Retinal pigment epithelial cell (primary cell): ENCODE measurements at places on chromosomes 16 and 17.

DNA sequence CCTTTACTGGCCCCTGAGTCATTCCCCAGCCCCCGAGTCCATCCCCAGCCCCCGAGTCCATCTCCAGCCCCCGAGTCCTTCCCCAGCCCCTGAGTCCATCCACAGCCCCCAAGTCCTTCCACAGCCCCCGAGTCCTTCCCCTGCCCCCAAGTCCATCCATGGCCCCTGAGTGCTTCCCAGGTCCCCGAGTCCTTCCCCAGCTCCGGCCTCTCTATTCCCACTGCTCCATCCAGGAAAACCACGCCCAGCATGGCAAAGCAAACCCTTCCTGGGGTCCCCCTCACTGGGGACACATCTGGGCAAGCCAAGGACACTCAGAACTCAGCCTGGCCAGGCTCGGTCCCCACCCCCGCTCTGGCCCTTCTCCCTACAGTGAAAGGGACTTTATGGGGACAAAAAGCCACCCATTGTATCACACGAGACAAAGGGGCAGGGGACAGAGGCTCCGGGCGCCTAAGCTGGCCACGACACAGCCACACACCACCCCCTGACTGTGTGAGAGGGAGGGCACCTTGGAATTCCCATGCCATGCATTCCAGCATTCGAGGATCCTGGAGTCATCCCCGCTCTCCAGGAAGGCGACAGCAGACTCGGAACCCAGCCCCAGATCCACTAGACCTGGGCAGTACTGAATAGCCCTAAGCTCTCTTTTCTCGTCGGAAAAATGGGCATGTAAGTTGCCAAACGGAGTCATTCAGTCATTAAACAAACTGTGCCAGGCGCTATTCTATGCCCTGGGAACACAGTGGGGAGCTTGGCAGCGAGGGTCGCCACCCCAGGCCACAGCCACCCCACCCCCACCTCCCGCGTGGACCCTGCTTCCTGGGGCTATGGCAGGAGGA, 14.0 kb downstream of the PLLP start:
- DNase-seq = no peak

DNA sequence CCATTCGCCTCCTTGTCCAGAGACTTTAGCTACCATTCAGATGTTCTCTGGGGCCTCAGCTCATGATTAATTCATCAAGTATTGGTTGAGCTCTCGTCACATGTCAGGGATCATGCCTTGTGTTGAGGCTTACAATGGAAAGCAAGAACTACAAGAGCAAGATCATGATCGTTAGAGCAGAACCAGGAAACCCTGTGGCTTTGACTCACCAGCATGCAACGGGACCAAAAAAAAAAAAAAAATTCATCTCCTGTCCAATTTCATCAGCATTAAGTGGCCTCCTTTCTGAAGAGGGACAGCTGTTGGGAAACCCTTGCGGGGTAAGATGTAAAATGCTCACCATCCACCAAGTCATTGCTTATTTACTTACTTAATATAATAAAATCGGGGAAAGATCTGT, 12.1 kb upstream of the USP10 start:
- DNase-seq = peak; percentile 82

- no peak for DNase-seq
These were observed 332.0 kb upstream of the MAF start for GRCh38 chr16:79932572-79932971.

- no peak for DNase-seq
These were observed 19.8 kb downstream of the MPG start for GRCh38 chr16:97822-98221.

- no peak for DNase-seq
These were observed 131.8 kb downstream of the IRX5 start for GRCh38 chr16:55062442-55062841.

- DNase-seq = no peak
These were observed 152.6 kb downstream of the MAP2K6 start for GRCh38 chr17:69567130-69567529.

- no peak for DNase-seq
These were observed 43.7 kb upstream of the TNRC6A start for GRCh38 chr16:24685539-24686432.

DNA sequence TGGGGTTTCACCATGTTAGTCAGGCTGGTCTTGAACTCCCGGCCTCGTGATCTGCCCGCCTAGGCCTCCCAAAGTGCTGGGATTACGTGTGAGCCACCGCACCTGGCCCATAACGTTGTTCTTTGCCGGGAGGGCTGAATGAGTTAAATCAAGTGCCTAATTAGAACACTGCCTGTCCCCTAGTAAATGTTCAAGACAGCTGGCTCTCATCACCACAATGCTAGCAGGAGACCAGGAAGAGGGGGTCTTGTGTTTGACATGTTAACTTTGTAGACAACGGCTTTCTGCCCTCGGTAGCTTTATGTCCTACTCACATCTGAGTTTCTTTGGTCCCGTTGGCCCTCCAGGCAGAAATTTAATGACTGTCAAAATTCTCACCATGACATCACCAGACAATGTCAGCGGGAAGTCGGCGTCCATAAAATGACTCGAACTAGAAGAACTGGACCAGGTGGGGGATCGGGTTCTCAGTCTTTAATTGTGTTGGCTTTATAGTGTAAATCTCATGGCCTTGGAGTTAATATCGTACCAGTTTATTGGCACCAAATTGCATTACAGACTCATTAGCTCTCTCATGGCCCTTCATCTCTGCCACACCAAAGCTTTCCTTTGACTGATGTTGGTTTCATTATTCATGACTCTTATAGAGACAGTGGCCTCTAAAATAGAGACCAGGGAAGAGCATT, 11.4 kb upstream of the ITPRIPL2 start:
- DNase-seq = no peak

- no peak for DNase-seq
These were observed 20.5 kb downstream of the NSRP1 start for GRCh38 chr17:30137158-30137557.

- DNase-seq = no peak
These were observed 204.2 kb downstream of the NTN1 start for GRCh38 chr17:9225305-9226101.

GRCh38 chr16:61885343-61885742, 150.9 kb downstream of the CDH8 start:
- DNase-seq = no peak

DNA sequence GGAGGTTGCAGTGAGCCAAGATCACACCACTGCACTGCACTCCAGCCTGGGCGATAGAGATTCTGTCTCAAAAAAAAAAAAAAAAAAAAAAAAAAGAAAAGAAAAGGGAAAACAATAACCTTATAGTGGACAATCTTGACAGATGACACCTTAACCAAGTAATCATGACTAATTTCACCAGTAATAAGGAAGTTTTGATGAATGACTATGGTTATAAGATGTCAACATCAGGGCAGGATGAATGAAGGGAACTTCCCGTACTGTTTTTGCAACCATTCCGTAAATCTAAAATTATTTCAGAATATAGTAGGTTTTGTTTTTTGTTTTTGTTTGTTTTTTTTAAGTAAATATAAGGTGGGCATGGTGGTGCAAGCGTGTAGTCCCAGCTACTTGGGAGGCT, 23.0 kb downstream of the GSPT1 start:
- no peak for DNase-seq

DNA sequence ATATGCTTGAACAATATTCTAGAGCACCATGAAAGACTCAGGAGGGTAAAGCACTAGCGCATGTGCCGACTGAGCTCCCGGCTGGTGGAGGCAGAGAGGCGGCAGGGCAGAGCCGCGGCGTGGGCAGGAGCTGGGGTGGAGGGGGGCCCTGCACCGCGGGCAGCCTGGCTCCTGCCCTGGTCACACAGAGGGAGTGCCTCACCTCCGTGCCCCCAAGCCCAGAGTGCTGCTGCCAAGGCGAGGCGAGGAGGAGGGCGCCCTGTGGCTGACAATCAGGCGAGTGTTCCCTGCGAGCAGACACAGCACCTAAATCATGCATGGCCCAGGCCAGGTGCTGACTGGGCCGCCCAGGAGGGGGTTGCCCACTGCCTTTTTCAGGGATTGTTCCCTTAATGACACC, 105.8 kb upstream of the TNRC6C start:
- DNase-seq = no peak

DNA sequence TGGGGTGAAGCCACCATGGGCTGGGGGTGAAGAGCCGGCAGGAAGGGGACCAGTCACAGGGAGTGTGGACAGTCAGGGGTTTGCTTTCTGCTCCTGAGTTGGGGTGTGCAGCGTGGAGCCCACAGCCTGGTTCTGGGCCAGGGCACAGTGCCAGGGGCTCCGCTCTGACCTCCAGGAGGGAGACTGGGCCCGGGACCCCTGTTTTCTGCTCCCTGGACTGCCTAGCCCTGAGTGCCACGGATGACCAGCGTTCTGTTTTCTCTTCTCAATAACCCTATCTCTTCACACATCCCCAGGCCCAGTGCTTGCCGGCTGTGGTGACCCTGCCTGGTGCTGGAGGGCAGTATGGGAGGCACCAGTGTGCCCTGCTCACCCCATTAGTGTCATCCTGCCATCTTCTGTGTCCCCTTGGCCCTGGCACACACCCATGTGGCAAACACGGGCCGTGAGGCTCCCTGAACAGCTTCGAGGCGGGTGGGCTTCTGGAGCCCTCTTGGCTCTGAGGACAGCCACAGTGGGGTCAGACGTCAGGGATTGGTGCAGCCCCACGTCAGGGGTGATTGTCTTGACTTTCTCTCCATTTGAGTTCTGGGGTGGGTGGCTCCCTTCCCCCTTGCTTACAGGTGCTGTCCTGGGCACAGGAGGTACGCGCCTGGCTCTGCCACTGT, 1.1 kb downstream of the CEMP1 start:
- DNase-seq = no peak

GRCh38 chr17:27502526-27503324, 46.5 kb downstream of the KSR1 start:
- DNase-seq = peak; percentile 67

DNA sequence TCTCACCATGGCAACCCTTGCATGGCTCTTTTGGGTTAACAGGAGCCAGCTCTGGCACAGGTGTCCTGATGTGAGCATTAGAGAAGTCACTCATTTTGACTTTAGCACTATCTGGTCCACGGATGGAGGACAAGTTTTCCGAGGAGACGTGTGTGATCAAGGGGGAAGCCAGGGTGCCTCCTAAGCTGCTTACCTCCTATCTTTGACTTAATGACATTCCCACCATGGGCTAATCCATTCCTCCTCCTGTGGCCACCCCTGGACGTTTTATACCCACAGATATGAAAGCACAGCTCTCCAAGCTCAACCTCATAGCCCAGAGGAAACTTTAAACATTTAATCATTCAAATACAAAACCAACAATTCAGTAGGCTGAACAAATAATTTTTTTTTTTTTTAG, 18.8 kb downstream of the MPP2 start:
- DNase-seq = no peak

DNA sequence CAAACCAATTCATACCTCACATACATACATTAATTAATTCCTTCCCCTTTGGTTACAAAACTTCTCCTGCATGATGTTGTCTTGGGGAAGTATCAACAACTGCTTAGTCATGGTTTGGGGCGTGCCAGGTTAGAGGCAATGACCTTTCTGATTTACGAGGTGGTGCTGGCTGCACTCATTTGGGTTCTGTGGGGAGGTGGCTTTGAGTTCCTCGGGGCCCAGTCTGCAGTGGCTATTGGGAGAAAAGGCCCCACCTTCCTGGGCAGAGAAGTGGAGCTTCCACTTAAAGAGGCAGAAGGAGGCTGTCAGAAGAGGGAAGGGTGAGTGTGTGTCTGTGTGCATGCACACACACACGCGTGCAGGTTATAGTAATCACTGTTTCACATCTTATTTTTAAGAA, 10.2 kb upstream of the ETV4 start:
- no peak for DNase-seq

DNA sequence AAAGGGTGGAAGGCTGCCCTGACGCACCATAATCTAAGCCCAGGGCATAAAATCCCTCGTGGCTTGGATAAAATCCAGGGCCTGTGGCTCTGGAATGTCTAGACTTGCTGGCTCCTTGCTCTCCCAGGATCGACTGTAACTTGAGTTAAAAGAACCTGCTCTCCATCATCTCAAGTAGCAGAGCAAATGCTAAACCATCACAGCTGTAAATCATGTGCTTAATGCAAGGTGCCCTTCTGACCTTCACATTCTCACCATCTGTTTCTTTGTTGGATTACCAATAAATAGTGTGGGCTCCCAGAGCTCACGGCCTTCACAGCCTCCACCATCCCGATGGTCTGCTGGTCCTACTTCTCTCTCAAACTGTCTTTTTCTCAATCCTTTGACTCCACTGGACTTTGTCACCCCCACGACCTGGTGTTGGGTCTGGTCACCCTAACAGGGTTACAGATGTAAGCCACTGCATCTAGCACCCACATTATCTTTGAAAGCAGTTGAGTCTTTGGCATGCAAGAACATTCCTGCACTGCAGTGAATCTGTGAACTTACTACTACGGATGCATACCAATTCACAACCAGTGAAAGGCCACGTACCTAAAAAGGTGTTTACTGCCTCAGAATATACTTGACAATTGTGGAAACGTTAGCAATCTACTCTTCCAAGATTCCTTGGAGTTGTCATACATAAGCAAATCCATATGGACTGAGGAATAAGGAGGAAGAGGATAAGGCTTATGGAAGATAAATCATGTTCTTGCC, 15.3 kb downstream of the RSL1D1 start:
- DNase-seq = peak; percentile 28

GRCh38 chr17:45108051-45108450, 24.3 kb downstream of the PLCD3 start:
- DNase-seq = no peak

- DNase-seq = no peak
These were observed 13.2 kb upstream of the ARL2BP start for GRCh38 chr16:57231821-57232350.

GRCh38 chr16:19805459-19806162, 79.0 kb downstream of the GPRC5B start:
- DNase-seq = no peak

DNA sequence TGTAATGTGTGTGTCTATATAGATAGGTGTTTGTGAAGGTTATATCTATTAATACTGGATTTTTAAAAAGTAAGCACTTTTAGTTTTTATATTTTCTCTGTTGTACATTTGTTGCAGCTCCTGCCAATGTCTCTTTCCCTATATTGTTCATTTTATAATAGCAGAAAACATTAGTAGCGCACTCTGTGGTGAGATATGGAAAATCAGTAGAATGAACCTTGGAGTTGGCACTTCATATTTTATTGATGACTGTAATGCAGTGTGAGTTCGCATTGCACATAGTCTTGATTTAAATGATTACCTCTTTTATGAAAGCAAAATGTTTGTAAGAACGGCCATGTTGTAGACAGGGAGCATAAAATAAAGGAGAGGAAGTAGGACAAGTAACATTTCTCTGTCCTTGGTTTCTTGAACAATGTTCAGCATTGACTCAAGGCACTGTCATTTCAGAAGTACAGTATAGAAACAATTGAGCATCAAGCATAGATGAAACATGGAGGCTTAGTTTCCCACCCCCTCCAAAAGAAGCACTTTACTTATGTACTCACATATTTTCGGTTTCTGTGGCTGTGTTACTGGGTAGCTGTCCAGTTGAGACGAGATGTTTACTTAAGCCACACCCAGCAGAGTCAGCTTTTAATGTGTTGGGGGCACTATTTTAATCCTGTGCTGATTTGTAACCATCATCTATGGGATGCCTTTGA, 74.0 kb downstream of the TANC2 start:
- no peak for DNase-seq

GRCh38 chr17:71986886-71987285, 133.9 kb upstream of the SOX9 start:
- DNase-seq = no peak
